ENCODE measurements at places on chromosomes 7 and 10.

DNA sequence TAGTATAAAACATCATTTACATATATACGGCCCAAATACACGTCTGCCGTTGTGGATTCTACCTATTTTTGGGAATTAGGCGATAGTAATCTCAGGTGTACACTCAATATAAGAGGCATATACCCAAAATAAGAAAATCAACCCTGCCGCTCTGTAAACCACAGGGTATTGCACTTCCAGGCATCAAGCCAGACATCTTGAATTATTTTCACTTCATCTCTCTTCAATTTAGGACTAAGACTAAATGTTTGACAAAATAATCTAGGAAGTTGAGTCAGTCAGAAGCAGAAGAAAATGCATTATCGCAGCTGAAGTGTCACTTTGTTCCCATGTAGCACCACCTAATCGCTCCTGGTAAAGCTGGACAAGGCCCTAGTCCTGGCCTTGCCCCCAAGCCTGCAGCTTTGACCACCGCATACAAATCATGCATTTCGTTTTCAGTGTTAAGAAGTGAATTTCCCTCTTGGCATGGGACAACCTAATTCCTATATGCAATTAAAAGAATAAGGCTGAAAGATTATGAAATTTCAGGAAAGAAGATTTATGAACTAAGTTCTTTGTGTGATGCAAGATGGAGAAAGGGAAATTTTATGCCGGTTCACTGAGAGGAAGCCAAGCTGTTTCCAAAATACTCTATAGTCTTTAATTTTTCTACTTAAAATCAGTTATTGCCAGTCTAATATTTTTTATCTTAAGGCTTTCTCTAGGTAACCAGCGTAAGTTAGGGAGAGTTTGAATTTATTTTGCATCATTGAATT lies 26.0 kb downstream of the CABCOCO1 start:
- DNase-seq = no peak

DNA sequence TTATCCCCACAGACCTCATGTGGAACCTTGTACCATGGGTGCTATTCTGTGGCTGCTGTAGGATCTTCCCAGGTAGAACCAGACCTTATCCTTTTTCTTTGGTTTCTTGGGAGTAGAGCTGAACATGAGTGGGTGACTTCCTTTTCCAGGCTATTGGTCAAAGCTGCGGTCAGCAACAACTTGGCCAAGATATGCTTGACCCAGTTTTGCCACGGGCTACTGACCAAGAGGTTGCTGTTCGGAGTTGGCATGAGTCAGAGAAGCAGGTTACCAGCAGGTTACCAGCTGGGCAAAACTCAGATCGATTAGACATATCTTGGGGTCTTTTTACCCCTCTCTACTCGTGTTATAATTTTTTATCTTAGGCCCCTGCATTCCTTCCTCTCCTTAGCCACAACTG lies 36.7 kb upstream of the HDAC9 start:
- DNase-seq = no peak

GRCh38 chr10:86753051-86753450 lies 3.4 kb upstream of the BMPR1A start:
- DNase-seq = no peak

DNA sequence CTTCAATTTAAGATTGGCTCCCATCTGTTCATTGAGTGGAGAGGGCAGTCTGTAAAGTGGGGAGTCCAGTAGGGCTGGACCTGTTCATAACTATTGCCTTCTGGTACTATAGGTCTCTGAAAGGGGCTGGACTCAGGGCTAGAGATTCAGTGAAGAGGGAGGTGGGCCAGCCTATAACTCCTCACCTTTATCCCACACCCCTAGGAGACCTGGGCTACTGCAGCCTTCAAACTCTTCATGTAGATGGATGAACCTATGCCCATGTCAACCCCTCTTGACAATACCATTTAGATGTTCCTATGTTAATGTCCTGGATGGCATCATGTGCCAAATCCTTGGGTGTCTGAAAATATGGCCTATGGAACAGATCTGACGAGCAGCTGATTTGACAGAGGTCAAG lies 22.0 kb downstream of the MBL2 start:
- DNase-seq = no peak

DNA sequence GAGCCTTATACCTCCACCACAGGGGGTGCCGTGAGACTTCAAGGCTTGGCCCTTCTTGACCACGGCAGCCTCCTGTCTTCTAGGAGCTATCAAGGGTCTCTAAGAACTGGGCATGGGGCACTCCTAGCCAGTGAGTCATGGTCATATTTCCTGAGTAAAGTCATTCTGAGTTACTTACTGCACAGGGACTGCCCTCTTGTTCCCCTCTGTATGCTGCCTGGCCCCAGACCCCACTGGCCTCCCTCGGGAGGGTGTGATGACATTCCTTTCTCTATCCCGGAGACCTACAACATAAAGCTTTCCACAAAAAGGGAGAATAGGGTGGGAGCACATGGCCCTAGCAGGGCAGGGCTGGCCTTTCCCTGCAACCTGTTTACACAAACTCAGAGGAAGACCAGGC lies 21.4 kb downstream of the DPCD start:
- DNase-seq = no peak

DNA sequence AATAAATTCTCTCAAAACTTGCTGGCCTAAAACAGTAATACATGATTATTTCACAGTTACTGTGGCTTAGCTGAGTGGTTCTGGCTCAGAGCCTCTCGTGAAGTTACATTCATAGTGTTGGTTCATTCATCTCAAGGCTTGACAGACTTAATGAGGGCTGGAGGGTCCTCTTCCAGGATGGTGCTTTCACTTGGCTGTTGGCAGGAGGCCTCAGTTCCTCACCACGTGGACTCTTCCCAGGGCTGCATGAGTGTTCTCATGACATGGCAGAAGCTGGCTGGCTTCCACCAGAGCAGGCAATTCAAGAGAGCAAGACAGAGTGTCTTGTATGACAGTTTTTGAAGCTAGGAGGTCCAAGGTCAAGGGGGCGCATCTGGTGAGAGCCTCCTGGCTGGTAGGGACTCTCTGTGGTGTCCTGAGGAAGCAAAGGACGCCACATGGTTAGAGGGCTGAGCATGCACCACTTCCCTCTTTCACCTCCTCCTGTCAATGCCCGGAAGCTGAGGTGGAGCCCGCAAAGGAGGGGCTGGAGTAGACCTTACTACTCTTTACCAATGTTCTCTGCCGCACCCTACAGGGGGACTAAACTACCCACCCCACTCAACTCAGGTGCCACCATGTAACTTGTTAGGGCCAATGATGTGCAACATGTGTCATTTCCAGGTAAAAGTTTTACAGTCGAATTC lies 58.2 kb upstream of the YAE1 start:
- DNase-seq = no peak

DNA sequence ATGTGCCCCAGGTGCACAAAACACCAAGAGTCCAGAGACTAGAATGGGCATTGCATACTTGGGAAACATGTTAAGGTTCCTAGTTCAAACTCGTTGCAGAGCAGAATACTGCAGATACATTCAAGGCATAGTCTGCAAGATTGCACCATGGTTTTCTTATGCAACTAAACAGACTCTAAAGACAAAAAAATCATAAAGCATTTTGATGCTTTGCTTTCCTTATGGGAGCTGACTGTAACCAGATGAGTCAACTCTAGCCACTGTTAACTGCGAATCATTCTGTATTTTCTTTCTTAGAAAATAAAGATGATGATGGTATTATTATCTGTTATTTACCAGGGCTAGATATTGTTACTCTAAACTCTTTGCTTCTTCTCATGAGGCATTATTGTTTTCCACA lies 19.7 kb downstream of the TRUB1 start:
- DNase-seq = no peak

DNA sequence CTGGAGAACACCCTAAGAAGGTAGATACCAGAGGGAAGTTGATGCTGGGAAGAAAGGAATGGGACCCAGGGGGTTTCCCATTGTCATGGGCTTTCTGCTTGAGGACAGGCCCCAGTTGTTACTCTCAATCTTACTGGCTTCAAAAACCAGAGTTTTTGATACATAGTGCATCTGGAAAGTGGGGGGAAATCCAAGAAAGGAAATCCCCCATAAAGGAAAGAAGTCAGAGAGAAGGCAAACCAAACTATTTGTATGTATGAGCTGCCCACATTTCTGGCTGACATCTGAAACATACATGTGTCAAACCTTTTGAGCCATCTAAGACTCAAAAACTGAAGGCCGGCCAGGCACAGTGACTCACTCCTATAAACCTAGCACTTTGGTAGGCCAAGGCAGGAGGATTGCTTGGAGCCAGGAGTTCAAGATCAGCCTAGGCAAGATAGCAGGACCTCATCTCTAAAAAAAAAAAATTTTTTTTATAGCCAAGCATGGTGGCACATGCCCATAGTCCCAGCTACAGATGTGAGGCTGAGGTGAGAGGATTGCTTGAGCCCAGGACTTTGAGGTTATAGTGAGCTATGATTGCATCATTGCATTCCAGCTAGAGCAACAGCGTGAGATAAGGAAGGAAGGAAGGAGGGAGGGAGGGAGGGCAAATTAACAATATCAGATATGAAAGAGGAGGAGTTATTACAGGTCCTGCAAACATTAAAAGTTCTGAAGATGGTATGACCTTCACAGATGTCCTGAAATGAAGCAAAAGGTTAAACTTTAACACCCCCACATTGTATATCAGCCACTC lies 6.7 kb upstream of the COA1 start:
- no peak for DNase-seq

DNA sequence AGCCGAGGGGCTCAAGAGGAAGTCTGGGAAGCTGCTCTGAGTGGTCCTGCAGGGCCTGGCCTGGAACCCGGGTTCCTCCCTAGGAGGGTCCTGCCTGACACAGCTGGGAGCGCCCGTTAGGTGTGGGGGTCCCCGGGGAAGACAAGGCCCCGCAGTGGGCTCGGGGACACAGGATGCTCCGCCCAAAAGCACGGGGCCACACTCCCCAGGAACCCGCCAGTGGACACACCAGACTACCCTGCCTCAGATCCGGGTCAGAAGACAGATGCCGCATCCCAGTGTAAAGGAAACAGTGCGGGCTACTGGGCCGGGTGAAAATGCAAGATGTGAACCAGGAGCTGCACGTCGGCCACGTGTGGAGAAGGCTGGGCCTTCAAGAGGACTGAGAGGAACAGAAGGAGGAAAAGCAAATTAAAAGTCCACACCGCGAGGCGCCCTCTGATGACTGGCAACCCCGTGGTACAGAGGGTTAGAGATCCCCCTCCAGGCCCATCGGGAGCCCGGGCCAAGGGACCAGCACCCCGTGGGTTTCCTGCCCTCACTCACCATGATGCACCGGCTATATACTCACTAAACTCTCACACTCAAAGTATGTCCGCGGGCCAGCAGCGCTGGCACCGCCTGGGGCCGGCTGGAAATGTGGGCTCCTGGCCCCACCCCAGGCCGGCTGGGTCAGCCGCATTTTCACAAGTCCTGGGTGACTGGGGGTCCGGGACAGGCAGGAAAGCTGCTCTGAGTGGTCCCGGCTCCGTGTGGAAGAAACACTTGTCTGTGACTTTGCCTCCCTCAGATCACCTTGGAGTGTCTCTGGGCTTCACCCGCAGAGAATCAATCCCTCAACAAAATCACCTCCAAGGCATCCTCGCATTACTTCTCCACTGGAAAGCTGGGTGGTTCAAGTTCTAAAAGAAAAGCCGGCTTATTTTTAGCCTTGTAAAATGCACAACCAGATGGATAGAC lies 6.1 kb downstream of the STK32C start:
- DNase-seq = no peak

- no peak for DNase-seq
Observed at GRCh38 chr10:43117031-43117776, 21.0 kb upstream of the CSGALNACT2 start.

DNA sequence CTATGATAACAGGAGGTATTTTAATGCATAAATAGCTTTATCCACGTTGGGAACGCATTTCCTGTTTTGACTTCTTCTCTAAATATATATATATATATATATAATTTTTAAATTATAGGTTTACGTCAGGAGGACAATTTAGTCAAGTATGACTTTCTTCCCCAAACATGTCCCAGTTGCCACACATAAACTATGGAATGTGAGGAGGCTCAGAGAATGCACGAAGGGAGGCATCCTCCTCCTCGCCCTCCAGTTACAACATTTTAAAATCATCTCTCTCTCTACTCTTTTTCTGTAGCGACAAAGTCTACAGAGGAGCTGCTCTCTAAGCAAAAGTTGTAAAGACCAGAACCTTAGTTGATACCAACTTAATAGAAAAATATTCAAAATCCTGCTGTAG lies 106.9 kb upstream of the LYZL1 start:
- no peak for DNase-seq

DNA sequence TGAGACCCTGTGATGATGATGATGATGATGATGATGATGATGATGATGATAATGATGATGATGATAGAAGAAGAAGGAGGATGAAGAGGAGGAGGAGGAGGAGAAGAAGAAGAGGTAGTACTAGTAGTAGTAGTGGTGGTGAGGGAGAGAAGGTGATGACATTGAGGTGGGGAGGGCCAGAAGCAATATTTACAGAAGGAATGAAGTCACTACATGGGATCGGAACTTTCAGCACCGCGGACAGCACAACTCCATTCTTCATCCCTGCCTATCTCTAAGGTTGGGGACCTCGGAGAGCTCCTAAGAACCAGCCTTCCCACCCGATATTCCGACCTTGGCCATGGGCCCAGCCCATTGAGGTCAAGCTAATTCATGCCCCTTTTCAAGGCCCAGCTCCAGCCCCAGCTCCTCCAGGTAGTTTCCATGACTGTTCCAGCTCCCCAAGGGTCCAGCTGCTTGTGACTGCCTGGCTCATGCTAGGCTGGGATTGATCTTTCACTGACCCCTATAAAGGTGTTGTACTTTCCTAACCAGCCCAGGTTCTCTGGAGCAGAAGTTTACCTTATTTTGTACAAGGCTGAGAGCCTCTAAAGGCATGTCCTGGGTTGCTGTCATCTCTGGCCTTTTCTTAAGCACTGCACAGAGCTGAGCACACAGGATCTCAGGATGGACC lies 10.3 kb downstream of the CRHR2 start:
- DNase-seq = no peak

- DNase-seq = no peak
Observed at GRCh38 chr7:104838537-104839299, 175.3 kb upstream of the KMT2E start.

GRCh38 chr10:79433324-79434222 lies 11.9 kb downstream of the ZCCHC24 start:
- no peak for DNase-seq

DNA sequence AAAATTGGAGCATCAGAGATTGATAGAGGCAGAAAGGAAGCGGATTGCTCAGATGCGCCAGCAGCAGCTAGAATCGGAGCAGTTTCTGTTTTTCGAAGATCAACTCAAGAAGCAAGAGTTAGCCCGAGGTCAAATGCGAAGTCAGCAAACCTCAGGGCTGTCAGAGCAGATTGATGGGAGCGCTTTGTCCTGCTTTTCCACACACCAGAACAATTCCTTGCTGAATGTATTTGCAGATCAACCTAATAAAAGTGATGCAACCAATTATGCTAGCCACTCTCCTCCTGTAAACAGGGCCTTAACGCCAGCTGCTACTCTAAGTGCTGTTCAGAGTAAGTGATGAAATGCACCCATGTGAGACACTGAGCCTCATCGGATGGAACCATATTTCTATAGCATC lies 33.1 kb downstream of the STAMBPL1 start:
- no peak for DNase-seq

DNA sequence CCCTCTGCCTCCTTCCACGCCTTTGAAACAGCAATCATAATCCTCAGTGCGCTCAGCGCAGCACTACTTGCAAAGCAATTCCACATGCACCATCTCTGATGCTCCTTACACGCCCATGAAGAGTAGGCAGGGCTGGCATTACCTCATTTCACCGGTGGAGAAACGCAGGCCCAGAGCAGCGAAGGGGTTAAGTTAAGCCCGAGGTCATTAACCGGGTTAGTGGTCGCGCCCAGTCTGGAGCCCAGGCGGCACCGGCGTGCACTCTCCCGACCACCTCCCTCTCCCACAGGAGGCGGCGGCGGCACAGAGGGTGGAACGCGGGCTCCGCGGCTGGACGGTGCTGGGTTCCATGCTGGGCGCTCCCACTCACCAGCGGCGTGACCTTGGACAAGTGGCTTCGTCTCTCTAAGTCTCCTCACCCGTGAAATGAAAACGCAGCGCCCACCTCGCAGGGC lies 515 bp downstream of the FASTK start:
- DNase-seq = no peak

Measured in stimulated activated CD4-positive, alpha-beta T cell treated with anti-CD3 and anti-CD28 coated beads, Interleukin-15, amount 100 ng/mL, for 1 hour (primary cell).